ENCODE measurements at places on chromosomes 3 and 15.
A peak's percentile ranks its signal among the peaks of the same experiment; 100 is the strongest.

DNA sequence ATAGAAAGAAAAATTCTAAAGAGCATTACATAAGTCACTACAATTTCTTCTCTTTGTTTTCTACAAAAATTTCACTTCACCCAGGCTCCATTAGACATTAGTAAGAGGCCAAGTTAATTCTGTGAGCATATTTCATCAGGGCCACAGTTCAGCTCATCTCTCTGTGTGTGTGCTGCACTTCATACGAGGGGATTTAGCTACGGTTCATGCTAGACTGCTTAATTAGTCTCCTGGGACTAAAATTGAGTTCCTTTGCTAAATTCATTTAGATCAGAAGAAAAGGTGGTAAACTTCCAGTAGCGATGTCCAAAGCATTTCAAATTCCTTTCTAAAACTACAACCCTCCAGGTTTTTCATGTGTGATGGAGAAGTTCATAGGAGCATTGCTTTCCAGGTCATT lies 83.1 kb upstream of the SETMAR start:
- DNase-seq, result no peak

DNA sequence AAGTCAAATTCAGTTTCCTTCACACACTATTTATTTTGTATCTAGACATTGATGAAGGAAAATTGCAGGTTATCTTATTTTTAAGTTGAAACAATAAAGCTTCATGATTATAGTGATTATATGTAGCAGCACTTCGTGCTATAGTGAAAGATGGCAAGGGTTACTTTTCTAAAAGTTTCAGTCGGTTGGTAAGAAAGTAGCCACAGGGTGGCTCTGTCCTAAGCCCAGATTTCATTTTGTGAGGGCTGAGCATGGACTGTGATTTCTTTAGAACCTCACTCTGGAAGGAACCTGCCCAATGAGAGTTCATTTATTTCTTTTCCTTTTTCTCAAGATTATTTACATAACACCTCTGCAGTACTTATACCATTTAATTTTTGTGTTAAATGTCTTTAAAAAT lies 66.5 kb downstream of the NME9 start:
- DNase-seq, result no peak

DNA sequence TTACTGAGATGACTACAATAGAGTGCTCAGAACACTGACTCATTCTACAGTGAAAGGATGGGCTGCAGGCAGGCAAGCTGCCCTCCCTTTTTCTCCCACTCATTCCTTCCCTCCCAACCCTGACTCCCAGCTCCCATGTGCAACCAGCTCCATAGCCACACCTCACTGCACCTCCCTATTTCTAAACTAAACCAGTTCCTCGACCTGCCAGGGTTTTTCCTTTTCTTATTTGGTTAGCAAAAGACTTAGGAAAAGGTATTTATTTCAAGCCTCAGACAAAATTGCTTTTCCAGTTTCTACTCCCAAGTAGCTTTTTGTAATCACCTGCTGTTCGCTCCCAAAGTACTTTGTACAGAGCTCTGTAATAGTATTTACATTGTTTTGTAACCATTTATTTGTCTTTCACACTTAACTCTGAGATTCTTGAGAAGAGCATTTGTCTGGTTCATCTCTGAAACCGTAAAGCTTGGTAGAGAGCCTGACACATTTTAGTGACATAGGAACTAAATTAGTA lies 2.2 kb downstream of the AADAC start:
- peak; percentile 55 for DNase-seq

- peak; percentile 27 for DNase-seq
These were observed 82.0 kb upstream of the LMOD3 start for GRCh38 chr3:69204315-69204957.

DNA sequence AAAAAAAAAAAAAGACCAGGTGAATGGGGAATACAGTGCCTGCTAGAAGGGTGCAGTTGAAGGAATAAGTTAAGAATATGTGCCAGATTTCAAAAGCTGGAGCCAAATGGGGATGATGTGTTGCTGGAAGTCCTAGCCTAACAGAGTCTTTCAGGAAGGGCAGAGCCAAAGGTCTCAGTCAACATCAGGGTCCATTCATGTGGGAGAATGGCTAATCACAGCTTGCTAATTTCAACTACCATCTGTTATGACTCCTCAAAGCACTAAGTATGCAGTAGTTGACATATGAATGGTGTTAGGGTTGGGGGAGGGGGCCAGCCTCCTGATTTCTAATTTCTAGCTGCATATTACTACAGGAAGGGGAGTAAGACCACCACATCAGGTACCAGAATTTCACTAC lies 4.4 kb downstream of the ZBTB38 start:
- DNase-seq, result no peak

- DNase-seq, result no peak
These were observed 119.8 kb downstream of the THRB start for GRCh38 chr3:24374801-24375200.

- DNase-seq, result no peak
These were observed 189.3 kb upstream of the TPM1 start for GRCh38 chr15:62853114-62853840.

DNA sequence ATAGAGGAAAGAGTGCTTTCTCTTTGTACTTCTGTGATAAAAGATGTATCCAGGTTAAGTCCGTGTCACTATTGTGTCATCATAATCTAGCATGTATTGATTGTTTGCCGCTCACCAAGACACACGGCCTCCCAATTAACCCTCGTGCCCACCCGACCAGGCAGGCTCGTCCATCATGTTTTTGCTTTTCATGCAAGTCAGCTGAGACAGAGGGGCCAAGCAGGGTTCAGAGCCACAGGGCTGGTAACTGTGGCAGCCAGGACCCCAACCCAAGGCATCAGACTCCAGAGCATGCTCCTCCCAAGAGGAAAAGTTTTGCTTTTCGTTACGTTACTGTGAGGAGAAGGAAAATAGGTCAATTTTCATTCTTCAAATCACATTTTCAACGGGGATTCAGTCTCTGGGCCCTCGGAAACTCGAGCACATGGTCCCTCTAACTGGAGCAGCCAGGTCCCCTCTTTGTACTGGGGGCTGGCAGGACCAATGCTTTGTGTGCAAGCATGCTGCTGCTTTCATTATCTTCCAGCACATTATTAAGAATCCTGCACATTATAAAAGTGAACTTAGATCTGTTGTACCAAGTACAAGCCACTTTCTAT lies 161.1 kb upstream of the TOPAZ1 start:
- DNase-seq, result no peak

GRCh38 chr3:48926425-48927392 lies 8.1 kb downstream of the ARIH2 start:
- no peak for DNase-seq

DNA sequence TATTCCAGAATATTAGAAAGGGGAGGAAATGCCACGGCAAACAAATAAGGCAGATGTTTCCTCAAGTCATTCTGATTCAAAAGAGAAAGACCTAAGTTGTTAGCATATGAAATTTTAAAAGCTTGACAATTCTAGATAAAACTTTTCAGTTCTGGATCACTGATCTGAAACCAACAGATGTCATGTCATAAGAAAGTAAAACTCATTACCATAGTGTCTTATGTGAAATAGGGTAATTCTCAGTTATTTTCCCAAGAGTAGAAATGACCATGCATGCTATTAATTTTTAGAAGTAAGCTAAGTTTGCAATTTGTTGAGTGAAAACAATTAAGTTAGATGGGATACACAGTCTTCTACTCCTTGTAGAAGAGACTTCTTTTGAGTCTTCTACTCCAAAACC lies 630.3 kb downstream of the NAALADL2 start:
- no peak for DNase-seq

- DNase-seq, result no peak
These were observed at the start of gene MDFIC2 for GRCh38 chr3:70312336-70312735. Gene MDFIC2 (minus strand): TSS chr3:70312638. CDS start chr3:70311973, 665 bp downstream.

DNA sequence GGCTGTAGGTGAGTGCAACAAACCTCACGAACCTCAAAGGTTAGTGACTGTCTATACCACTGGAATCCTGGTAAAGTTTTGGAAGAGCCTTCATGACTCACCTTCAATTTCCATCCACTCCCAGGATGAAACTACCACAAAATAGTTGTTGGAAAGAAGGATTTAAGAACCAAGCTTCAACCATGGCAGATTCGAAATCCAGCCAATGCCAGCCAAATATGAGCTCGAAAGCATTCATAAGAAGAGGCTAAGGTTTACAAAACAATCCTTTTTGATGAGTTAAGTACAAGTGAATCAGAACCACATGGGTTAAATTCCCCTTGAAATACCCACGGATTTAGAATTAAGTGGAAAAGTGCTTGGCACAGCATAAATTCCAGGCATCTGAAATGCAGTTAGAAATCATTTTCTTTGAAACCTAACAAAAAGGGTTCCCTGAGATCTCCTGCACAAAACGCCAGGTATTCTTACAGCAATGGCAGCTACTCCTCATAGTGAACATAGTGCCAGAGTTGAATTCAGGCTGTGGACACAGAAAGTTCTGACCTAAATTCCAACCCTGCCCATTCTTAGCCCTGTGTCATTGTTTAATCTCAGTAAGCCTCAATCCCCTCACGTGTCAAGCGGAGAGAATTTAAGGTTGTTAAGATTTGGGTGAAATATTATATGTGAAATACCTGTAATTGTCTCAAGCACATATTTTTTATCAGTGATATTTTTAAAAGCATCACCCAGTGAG lies 89.2 kb downstream of the FBN1 start:
- peak; percentile 61 for DNase-seq

- DNase-seq, result peak; percentile 79
These were observed 86.6 kb downstream of the LINGO1 start for GRCh38 chr15:77546050-77546501.

DNA sequence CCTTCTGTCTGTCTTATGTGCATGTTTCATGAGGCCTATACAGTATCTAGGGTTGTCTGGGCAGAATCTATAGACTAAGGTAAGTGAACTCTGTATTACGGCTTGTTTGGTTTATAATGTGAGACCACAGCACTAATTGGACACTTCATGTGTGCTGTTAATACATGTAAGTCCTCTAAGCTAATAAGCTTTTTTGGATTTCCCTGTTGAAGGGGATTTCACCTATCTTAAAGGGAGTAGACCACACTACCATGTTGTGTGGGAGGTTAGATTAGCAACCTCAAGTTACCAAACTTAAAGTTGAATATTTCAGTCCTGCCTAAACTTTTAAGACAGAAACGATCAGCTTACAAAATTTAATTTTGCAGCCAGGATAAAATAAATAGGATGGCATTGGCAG lies 189.8 kb upstream of the GOLIM4 start:
- DNase-seq, result no peak

- no peak for DNase-seq
These were observed 128.3 kb downstream of the GOLIM4 start for GRCh38 chr3:167967257-167968036.

DNA sequence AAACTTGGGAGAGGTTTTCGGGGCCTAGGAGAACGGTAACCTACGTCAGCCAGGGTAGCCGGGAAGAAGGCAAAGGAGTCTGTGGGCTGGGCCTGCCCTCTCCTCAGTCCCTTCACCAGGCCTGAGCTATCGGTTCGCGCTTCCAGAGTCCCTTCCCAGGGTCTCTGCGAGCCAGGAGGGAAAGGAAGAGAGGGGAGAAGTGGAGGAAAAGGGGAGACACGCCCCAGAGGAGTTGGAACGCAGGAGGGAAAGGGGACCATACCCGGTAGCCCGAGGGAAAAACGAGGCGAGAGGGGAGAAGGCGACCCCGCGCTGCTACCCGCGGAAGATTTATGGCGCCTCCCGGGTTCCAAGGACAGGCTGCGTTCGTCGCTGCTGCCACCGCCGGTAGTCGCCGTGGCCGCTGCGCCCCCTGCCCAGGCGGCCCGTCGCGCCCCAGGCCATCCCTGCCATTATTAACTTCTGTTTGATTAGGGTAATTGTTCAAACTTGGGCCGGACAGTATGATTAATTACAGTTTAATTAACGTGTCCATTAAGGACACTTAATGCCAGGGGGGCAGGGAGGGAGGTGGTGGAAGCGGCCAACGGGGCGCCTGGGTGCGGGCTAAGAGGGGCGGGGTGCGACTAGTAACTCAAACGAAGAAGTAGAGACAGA lies 3.4 kb upstream of the SKOR1 start:
- DNase-seq, result no peak

- DNase-seq, result no peak
These were observed 85.4 kb downstream of the MAGI1 start for GRCh38 chr3:65953301-65953812.

GRCh38 chr3:55782351-55782750 lies 295.2 kb upstream of the WNT5A start:
- no peak for DNase-seq

GRCh38 chr3:59884409-59884808 lies 834.6 kb upstream of the CFAP20DC start:
- DNase-seq, result no peak

GRCh38 chr15:60591496-60592370 lies 112.8 kb upstream of the ICE2 start:
- peak; percentile 26 for DNase-seq

DNA sequence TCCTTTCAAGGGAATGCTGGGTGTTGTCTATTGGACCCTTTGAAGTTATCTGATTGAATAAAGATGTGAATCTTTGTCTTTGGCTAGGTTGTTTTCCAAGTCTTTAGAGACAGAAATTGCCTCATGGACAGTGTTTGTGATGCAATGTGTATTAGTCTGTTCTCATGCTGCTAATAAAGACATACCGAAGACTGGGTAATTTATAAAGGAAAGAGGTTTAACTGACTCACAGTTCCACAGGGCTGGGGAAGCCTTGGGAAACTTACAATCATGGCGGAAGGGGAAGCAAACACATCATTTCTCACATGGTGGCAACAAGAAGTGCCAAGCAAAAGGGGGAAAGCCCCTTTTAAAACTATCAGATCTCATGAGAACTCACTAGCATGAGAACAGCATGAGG lies 88.8 kb upstream of the PLXND1 start:
- DNase-seq, result peak; percentile 11

DNA sequence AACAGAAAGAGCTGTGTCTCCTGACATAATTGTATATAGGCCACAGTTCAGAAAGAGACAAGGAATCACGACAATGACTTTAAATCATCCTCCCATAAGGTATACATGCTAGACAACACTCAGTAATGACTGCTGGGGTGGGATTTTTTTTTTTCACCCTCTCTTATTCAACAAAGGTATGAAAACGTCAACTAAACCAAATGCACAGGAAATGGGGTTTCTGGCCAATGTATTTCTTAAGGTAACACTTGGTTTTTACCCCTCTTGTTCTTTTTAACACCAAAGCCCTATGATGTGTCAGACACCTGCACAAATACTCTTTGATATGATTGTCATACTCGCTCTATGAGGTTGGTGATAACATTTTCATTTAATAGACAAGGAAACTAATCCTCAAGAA lies 78.3 kb downstream of the MCF2L2 start:
- no peak for DNase-seq

DNA sequence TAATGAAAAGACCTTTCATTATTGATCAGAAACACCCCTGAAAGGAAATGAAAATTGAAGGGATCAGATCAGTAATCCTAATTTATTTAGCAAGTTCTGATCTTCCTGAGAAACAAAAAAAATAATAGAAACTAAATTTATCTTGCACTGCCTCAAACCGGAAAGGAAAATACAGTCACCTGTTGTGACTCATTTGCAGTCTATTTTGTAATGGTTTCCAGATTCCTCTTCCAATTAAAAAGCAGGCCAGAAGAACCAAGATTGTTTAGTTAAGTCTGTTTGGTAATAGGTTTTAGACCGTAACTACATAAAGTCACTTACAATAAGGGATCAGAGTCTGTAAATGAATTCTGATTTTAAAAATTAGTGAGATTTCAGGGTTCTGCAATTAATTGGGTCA lies 49.7 kb upstream of the ATOSA start:
- DNase-seq, result peak; percentile 57
